ENCODE measurements at places on chromosomes 7 and 10. TPM values are rescaled to one million over a fixed set of nuclear protein-coding genes. Genes with fewer than 3 reads are reported as not detected.

DNA sequence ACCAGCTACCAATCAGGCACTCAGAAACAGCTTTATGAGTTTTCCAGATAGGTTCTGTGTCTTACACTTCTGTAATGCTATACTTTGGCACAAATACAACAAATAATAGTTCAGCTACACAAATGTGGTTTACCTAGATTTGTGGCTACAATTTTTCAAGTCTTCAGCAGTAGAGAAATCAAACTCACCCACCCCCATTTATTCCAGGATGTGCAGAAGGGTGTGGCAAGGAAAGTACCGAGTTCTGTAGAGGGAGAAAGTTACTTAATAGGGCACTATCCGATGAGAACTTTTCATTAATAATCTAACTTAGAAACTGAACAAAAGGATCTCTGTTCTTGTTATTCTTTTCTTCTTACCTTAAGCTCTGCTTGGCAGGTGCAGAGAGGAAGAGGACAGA is 30.3 kb upstream of the ATP6V0A4 start:
- no peak overlapping the region for H3K4me3 ChIP-seq
- no peak for DNase-seq
- H3K27me3 ChIP-seq: no peaks in the 10 kb centered on the region

DNA sequence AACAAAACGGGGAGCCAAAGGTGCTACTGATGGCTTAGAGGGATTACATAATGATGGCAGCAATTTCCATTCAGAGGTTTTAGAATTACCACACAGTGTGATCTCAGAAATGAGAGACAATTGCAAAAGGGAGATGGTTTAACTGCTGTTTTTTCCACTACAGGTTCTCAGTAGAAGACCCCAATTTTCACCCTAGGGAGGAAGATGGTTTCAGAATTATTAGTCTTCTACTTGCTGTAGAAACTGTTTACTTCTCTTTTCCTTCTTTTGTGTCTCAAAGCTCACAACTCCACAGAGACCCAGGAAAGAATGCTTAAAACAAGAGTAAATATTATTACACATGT is 226.5 kb downstream of the INHBA start:
- H3K4me1 ChIP-seq: no peaks in the 10 kb centered on the region
- no peaks in the 10 kb centered on the region for H3K27me3 ChIP-seq
- DNase-seq: no peak
- H3K27ac ChIP-seq: no peak overlapping the region
- no peak overlapping the region for H3K4me3 ChIP-seq

GRCh38 chr10:30215623-30216022 is 133.5 kb downstream of the MTPAP start:
- H3K27me3 ChIP-seq: peaks cover 2% of the 10 kb centered on the region
- H3K4me3 ChIP-seq: no peak overlapping the region
- H3K4me1 ChIP-seq: peaks cover 15% of the 10 kb centered on the region
- H3K36me3 ChIP-seq: no peaks in the 10 kb centered on the region
- no peak overlapping the region for H3K27ac ChIP-seq

DNA sequence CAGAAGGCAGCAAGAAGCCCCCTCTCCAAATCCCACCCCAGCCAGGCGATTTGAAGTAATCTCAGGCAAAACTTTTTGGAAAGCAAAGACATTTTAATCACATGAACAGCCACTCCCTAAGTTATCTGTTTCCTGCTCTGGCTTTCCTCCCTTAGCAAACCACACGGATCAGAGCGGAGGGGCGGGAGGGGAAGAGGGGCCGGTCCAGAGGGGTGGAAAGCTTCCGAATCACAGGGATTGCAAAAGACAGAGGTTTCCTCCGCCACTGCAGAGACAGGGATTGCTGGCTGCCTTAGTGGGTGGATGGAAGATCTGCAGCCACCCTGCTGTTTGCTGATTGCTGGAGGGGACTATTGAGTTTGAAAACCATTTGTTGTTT is 41.2 kb downstream of the ZCCHC24 start:
- DNase-seq: peak; percentile 81
- peak overlapping the region; percentile 28 for H3K4me3 ChIP-seq
- H3K4me1 ChIP-seq: peaks cover 100% of the 10 kb centered on the region
- no peaks in the 10 kb centered on the region for H3K36me3 ChIP-seq

- no peak overlapping the region for H3K27ac ChIP-seq
- H3K27me3 ChIP-seq: no peaks in the 10 kb centered on the region
- no peaks in the 10 kb centered on the region for H3K36me3 ChIP-seq
- no peak overlapping the region for H3K4me3 ChIP-seq
- H3K4me1 ChIP-seq: no peaks in the 10 kb centered on the region
Observed at GRCh38 chr10:86085136-86085535, 281.5 kb downstream of the GRID1 start.

DNA sequence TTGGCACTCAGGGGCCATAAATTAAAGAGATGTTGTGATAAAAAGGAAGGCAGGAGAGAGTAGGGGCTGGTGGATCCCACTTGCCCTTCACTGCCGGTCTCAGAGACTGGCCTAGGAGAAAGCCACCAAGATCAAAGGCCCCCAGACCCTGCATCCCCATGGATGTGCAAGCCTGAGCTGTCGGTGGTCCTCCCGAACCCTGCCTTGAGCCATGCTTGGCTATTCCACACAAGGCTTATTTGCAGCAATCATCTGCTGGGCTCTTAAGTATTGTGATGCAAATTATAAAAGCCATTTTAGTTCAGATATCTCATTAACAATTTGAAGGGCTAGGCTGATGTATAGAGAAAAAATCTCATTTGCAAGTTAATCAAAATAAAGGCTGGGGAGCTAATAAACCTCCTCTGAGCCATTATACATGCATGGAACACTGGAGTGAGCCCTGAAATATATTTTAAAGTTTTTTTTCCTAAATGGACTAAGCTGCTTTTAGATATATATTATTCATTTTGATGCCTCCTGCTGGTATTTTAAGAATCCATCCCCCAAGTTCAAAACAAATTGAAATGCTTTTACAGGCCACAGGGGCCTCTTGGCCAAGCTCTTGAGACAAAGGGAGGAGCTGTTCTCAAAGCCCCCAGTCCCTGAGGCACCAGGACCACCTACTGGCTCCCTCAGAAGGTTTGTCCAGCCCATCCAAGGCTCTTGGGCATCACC is 28.1 kb downstream of the OAT start:
- no peak overlapping the region for H3K27ac ChIP-seq
- no peaks in the 10 kb centered on the region for H3K4me1 ChIP-seq
- H3K4me3 ChIP-seq: no peak overlapping the region

DNA sequence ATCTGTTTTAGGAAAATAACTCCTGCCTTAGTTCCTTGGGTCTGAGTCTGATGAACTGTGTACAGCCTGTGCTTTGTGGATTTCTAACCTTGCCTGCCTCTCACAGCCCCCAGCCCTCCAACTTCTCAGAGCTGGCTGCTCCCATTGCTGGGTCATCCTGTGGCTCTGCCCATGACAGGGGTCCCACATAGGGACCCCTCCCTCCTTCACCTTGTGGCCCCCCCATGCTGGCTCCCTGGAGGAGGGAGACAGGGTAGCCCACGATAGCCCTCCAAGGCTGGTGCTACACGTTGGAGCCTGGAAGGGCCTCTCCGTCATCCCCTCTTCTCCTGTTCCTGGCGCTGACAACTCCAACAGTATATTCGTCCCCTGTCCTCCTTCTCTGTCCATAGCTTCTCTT is 2.8 kb upstream of the DENND2A start:
- H3K36me3 ChIP-seq: no peaks in the 10 kb centered on the region
- peaks cover 18% of the 10 kb centered on the region for H3K27me3 ChIP-seq
- no peak overlapping the region for H3K27ac ChIP-seq
- DNase-seq: no peak
- no peaks in the 10 kb centered on the region for H3K4me1 ChIP-seq
- no peak overlapping the region for H3K4me3 ChIP-seq

DNA sequence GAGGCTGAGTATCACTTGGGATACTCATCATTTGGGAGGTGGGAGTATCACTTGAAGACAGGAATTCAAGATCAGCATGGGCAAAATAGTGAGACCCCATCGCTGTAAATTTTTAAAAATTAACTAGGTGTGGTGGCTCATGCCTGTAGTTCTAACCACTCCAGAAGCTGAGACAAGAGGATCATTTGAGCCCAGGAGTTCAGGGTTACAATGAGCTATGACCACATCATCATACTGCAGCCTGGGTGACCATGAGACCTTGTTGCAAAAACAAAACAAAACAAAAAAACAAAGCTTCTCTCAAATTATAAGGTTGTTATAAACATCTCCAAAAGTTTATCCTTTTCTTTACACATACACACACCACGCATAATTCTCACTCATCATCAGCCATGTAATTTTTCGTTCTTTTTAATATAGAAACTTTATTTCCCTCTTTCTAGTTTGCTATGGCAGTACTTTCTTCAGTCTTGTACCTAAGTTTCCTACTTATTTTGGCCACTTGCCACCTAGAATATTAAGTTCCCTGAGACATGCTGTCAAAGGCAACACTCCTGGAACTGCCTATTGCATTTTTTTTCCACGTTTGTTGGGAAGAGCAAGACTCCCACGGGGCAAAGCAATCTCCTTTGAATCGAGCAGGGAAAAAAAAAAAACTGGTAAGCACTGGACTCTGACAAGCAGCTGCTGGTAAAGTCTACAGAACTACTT is 37.1 kb downstream of the SKIDA1 start:
- H3K27ac ChIP-seq: no peak overlapping the region
- H3K36me3 ChIP-seq: no peaks in the 10 kb centered on the region
- H3K4me3 ChIP-seq: no peak overlapping the region
- DNase-seq: no peak

GRCh38 chr10:63374991-63375390 is 90.8 kb downstream of the JMJD1C start:
- DNase-seq: no peak
- H3K4me1 ChIP-seq: no peaks in the 10 kb centered on the region
- H3K27me3 ChIP-seq: no peaks in the 10 kb centered on the region
- peaks cover 3% of the 10 kb centered on the region for H3K36me3 ChIP-seq

Gene RHOBTB1
- total RNA-seq: 37.8 TPM

Gene MRLN
- 82.0 TPM for total RNA-seq

Gene ERCC6
- 11.5 TPM for total RNA-seq

Gene ARHGAP22
- total RNA-seq: 1.9 TPM

Data from psoas muscle (tissue), 8 donors.